Esophagus muscularis mucosa (tissue), 4 donors: ENCODE measurements at places on chromosomes 11 and 22. TPM values are rescaled to one million over a fixed set of nuclear protein-coding genes. Genes with fewer than 3 reads are reported as not detected.

- peak overlapping the region; percentile 78 for H3K27ac ChIP-seq
- H3K4me1 ChIP-seq = peaks cover 72% of the 10 kb centered on the region
- H3K4me3 ChIP-seq = peak overlapping the region; percentile 7
- DNase-seq = peak; percentile 98
- no peaks in the 10 kb centered on the region for H3K36me3 ChIP-seq
- no peaks in the 10 kb centered on the region for H3K27me3 ChIP-seq
Measured at GRCh38 chr22:45997077-45997776, 20.3 kb upstream of the WNT7B start.

DNA sequence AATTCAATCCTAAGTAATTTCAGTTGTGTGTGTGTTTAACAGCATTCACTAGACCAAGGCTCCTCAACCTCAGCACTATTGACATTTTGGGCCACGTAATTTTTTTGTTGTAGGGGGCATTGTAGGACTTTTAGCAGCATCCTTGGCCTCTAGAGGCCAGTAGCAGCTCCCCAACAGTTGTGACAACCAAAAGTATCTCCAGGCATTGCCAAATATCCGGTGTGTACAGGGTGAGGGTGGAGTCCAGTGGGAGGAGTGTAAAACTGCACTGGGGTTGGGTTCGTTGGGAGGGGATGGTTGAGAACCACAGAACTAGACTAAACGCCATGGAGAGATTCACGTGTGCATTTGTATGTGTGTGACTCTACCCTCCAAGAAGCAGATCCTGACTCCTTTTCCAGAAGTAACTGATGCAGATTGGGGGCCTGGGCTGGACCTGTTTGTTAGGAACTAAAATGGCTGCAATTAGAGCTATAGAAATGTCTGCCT, 5.9 kb upstream of the PHF21A start:
- H3K36me3 ChIP-seq = no peaks in the 10 kb centered on the region
- no peaks in the 10 kb centered on the region for H3K27me3 ChIP-seq
- DNase-seq = no peak
- H3K4me1 ChIP-seq = peaks cover 11% of the 10 kb centered on the region
- no peak overlapping the region for H3K4me3 ChIP-seq
- no peak overlapping the region for H3K27ac ChIP-seq

DNA sequence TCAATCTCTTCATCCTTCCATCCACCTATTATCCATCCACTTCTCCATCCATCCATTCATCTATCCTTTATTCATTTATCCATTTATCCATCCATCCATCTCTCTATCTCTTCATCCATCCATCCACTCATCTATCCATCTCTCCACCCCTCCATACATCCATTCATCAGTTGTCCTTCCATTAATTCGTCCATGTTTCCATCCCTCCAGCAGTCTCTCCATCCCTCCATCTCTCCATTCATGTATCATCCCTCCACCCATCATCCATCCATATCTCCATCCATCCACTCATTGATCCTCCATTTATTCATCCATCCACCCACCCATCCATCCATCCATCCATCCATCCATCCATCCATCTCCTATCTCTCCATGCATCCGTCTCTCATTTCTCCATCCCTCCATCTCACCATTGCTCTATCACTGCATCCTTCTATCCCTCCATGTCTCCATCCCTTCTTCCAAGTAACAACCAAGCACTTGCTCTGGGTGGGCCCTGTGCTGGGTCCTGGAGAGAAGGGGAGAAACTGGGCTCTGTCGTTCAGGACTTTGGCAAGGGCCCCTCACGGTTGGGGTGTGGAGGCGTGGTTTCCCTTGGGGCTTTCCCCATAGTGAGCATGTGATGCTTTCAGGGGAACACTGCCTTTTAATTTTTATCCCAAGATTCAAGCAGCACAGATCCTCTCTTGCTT, 43.3 kb downstream of the SMIM38 start:
- H3K27me3 ChIP-seq = no peaks in the 10 kb centered on the region
- H3K36me3 ChIP-seq = no peaks in the 10 kb centered on the region
- no peak overlapping the region for H3K4me3 ChIP-seq
- H3K27ac ChIP-seq = no peak overlapping the region

DNA sequence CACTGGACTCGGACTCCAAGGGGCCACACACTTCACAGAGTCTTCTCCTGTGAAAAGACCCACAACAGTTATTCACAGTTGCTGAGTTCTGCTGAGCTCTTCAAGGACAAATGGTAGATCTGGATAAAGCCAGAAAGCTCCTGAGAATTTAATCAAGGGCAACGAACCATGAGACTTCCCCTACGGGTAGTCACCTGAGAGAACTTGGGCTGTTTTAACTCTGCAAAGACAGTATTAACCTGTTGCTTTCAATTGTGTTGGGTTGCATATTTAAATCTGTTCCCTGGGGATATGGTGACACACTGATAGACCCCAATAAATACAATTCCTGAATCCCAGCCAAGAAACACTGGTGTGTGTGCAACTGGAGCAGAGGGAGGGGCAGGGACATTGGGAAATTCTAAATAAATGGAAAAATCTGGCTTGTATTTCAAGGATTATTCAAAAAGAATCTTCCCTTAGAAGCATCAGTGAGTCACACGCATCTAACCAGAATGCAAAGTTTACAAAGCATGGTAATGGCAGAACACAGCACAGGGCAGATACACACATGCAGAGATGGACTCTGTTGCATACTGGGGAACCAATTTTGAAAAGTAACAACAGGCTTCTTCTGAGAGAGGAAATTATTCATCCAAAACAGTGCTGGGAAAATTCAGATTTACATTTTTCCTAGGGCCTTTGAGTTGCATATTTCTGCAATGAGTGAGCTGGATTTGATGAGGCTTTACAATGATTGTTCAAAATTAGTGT, 4.0 kb downstream of the KCNJ1 start:
- H3K4me1 ChIP-seq = no peaks in the 10 kb centered on the region
- no peaks in the 10 kb centered on the region for H3K36me3 ChIP-seq
- no peak overlapping the region for H3K4me3 ChIP-seq
- H3K27me3 ChIP-seq = no peaks in the 10 kb centered on the region
- DNase-seq = no peak
- no peak overlapping the region for H3K27ac ChIP-seq

GRCh38 chr11:116777056-116777455, 4.3 kb upstream of the BUD13 start:
- no peak overlapping the region for H3K27ac ChIP-seq

Gene OR51E2
- total RNA-seq = 1.8 TPM

Gene GAS2
- 0.65 TPM for total RNA-seq

DNA sequence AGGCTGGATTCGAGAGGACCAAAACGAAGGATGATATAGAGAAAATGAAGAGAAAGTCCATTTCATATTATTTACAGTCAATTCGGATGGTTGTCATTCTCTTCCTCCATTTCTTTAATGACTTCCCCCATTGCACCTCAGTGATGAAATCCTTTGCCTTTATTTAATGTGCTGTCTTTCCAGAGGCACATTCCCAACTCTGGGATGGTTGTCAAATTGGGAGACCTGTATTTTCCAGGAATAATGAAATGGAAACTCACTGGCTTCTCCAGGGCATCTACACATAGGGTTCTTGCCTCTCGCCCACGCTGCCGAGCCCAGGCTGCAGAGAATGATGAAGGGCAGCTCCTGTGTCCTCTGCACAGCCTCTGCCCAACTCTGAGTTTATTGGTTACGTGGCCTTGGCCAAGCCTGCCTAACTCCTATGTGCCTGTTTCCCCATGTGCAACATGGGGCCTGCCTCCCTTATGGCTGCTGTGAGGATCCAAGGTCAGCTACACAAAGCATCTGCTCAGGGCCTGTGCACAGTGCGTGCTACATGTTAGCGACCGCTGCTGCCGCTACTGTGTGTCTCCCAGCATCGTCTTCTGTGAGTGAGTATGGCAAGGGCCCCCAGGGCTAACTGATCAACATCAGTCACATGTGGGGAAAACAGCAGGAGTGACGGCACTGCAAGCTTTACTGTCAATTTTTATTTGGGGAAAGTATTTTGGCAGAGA, 81.5 kb upstream of the BID start:
- no peaks in the 10 kb centered on the region for H3K27me3 ChIP-seq
- peaks cover 6% of the 10 kb centered on the region for H3K36me3 ChIP-seq
- peaks cover 81% of the 10 kb centered on the region for H3K4me1 ChIP-seq
- no peak overlapping the region for H3K4me3 ChIP-seq
- no peak for DNase-seq
- peak overlapping the region; percentile 93 for H3K27ac ChIP-seq

DNA sequence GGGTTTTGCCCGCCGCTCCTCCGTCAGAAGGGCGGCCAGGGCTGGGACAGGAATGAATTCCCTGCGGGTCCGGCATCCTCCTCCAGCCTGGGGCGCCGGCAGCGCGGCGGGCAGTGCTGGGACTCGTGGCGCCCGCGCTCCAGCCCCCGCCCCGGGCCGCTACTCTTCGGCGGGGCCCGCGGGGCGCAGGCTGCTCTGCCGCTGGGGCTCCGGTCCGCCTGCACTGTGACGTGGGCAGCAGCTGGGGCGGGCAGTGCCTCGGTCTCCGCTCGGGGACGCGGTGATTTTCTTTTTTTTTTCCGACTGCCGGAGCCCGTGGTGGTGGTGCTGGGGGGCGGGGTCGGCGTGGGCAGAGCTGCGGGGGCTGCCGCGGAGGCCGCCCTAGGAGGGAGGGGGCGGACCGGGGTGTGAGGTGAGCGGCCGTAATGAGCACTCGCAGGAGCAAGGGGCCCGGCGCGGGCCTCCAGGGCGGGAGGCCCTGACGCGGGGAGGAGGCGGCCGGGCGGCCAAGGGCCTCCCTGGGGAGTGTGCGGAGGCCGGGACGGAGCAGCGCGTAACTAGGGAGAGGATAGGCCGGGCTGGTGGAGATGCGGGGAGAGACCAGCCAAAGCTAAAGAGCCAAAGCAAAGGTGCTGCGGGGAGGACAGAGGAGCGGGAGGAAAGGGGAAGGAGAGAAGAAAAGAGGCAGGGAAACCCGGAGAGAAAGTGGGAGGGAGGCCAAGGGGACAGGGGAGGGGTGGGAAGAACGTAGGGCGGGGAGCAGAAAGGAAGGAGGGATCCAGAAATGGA, 73.3 kb upstream of the ZBED5 start:
- no peaks in the 10 kb centered on the region for H3K27me3 ChIP-seq
- H3K4me1 ChIP-seq = peaks cover 5% of the 10 kb centered on the region
- H3K36me3 ChIP-seq = no peaks in the 10 kb centered on the region
- H3K4me3 ChIP-seq = peak overlapping the region; percentile 80

Gene C11orf16
- not detected for total RNA-seq

DNA sequence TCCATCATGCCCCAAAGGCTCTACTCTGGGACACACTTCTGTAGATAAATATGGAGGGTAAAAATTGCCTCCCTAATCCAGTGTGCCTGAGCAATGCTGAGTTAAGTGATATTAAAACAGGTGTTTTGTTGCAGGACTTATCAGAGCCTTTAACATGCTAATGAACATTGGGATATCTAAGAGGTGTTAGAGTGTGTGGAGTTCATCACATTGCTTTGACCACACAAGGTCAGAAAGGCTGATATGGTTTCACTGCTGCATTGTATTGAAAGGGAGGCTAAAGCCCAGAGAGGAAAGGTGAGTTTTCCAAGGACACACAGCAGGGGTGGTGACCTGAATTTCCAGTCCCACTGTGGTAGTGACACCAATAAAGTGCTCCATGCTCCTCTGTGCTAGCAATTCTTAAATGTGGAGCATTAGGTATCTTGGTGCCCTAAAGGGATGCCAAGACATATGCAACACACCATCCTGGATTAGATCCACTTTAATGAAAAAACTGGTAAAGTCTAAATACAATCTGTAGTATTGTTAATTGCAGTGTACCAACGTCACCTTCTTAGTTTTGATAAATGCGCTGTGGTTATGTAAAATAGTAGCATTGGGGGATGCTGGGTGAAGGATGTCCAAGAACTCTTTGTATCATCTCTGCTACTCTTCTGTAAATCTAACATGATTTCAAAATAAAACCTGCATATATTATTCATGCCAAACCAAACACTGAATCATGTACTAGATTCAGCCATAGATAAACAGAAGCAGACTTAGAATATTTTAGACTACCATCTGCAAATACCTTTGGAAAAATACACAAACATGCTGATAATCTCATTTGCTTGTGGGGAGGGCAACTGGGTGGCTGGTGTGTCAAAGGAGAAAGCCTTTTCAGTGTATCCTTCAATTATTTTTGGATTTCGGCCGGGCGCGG, 45.8 kb downstream of the MIAT start:
- no peaks in the 10 kb centered on the region for H3K36me3 ChIP-seq
- H3K4me3 ChIP-seq = no peak overlapping the region
- no peak overlapping the region for H3K27ac ChIP-seq
- no peaks in the 10 kb centered on the region for H3K4me1 ChIP-seq
- no peaks in the 10 kb centered on the region for H3K27me3 ChIP-seq
